ENCODE measurements at places on chromosomes 4 and X. TPM values are rescaled to one million over a fixed set of nuclear protein-coding genes. Genes with fewer than 3 reads are reported as not detected.

The MAGEA2B gene
- total RNA-seq, result not detected

The FAM53A gene
- total RNA-seq, result 1.0 TPM

The SOX3 gene
- total RNA-seq, result not detected

The TLR2 gene
- 3.5 TPM for total RNA-seq

The SLBP gene
- total RNA-seq, result 12.6 TPM

The STPG2 gene
- 0.22 TPM for total RNA-seq

The GRK4 gene
- 8.8 TPM for total RNA-seq

The MAGEA10 gene
- not detected for total RNA-seq

The DCAF12L2 gene
- not detected for total RNA-seq

The NPY1R gene
- total RNA-seq, result 0.62 TPM

The C4orf36 gene
- total RNA-seq, result 0.59 TPM

The HPSE gene
- 1.5 TPM for total RNA-seq

The CT45A9 gene
- total RNA-seq, result not detected

Data from Right ventricle myocardium superior (tissue), 1 donor.